ENCODE measurements at places on chromosomes 11 and 22.

DNA sequence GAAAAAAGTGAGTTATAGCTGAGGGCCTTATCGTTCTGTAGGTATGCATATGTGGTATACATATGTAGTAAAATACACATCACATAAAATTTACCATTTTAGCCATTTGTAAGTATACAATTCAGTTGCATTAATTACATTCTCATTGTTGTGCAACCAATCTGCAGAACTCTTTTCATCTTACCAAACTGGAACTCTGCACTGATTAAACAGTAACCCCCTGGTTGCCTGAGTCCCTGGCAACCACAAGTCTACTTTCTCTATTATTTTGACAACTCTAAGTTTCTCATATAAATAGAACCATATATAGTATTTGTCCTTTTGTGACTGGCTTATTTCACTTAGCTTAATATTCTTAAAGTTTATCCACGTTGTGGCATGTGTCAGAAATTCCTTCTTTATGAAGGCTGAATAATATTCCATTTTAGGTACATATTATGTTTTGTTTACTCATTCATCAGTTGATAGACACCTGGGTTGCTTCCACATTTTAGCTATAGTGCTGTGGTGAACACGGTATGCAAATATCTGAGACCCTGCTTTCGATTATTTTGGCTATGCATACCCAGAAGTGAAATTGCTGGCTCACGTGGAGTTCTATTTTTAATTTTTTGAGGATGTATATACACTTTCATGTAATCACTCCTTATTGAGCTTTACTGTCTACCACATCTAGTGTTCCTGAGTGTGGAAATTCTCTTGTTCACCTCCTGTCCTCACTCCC lies 1.6 kb upstream of the DDX10 start:
- no peak for DNase-seq

DNA sequence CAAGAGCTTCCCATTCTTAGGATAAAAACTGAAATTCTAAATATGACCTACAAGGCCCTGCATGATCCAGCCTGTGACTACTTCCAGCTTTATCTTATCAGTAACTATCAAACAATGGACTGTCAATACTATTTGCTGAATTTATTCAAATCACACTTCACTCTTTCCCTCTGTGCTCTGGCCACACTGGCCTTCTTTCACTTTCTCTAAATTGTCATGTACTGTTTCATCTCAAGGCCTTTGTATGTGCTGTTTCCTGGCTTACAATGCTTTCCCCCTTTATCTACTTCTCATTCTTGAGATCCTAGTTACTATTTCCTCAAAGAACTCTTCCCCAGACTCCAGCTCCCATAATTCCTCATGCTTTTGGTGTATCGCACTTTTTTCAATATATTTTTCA lies 5.6 kb downstream of the TIMM10B start:
- no peak for DNase-seq

DNA sequence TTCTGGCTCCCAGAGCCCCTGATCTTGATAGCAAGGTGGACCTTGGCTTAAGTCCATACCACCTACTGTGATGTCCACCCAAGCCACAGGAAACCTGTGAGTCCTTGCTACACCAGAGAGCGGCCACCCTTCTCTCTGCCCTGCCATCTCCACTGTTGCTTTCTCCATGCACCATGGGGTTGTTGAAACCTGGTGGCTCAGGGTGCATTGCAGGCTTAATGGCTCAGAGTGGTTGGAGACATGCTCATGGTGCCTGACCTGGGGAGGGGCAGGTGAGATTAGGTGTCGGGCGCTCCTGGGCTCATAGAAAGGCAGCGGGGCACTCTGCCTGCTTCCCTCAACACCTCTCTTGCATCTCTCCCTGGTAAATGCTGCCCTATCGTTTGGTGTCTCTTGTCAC lies 25.0 kb upstream of the CACNG2 start:
- no peak for DNase-seq

- no peak for DNase-seq
These were observed 245.0 kb upstream of the POU2AF2 start for GRCh38 chr11:111000400-111001080.

GRCh38 chr11:2711161-2711560 lies 11.4 kb upstream of the KCNQ1OT1 start:
- no peak for DNase-seq

Data from activated T-cell treated with anti-CD3 and anti-CD28 coated beads, Interleukin-2, amount 50 U/mL, for 24 hours (primary cell).